GM23338 (cell line): ENCODE measurements at places on chromosomes 12 and 14. TPM values are rescaled to one million over a fixed set of nuclear protein-coding genes. Genes with fewer than 3 reads are reported as not detected.

DNA sequence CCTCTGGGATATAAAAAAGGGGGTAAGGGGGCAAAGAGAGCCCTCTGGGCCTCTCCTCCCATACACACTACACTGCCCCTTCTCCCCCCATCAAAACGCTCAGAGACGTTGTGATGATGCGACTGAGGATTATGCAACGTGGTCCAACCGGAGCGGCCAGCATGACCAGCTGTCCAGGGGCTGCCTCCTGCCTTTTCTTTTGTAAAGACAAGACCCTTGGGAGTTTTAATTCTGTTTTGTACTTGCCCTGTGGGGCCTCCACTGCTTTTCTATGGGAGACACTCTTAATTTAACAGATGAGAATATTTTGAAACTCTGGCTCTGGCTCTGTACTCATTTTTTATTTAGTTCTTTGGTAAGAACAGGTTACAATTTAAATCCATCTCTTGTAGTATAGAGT is 7.2 kb downstream of the MBD6 start:
- H3K4me1 ChIP-seq = peaks cover 4% of the 10 kb centered on the region; the same call in 1 of the 2 replicates
- no peaks in the 10 kb centered on the region for H3K27me3 ChIP-seq
- H3K27ac ChIP-seq = no peak overlapping the region
- no peak overlapping the region for H3K4me3 ChIP-seq
- DNase-seq = no peak
- peaks cover 20% of the 10 kb centered on the region for H3K36me3 ChIP-seq

Gene MUCL1
- not detected in 2 replicates for polyA plus RNA-seq

Gene OVCH1
- not detected in 2 replicates for polyA plus RNA-seq

GRCh38 chr14:24713404-24713803 is 79.4 kb upstream of the GZMB start:
- no peaks in the 10 kb centered on the region for H3K4me1 ChIP-seq
- no peaks in the 10 kb centered on the region for H3K27me3 ChIP-seq

DNA sequence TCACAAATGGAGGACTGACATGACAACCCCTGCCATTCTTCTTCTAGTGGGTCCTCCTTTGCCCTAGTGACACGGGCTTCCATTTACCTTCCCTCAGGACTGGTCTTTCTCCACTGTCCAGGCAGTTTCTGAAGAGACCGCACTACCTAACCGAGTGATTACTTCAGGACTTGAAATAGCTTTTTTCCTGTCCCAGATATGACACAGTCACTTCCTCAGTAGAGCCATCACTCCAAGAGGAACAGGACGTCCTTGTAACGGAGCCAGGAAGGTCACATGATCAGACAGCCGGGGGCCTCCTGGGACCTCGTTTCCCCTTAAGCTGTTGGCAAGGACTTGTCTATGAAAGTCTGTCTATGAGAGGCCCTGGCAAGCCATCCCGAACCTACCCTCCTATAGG is 62.3 kb downstream of the FOS start:
- H3K27ac ChIP-seq = no peak overlapping the region
- H3K27me3 ChIP-seq = no peaks in the 10 kb centered on the region
- no peak overlapping the region for H3K4me3 ChIP-seq
- no peak for DNase-seq
- H3K4me1 ChIP-seq = peaks cover 6% of the 10 kb centered on the region

- no peaks in the 10 kb centered on the region for H3K4me1 ChIP-seq
- DNase-seq = no peak
- no peaks in the 10 kb centered on the region for H3K27me3 ChIP-seq
- no peak overlapping the region for H3K27ac ChIP-seq
These were observed 19.0 kb upstream of the CLEC2A start for GRCh38 chr12:9951026-9951675.

DNA sequence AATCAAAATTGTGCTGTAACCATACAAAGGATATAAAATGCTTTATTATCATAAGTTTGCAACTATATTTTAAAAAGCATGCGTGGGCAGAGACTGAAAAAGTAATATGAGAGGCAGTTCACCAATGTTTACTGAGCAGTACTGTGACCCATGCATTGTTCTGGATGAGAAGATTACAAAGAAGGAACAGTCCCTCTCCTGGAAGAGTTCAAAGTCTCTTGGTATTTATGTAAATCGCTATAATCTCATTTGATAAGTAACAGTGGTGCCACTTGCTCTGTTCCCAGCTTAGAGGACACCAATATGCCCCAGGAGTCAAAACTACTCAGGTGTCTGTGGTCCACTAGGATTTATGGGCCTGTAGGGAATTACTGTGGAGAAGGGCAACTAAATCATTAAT is 2.1 kb upstream of the CMAS start:
- no peak overlapping the region for H3K27ac ChIP-seq
- no peak for DNase-seq
- H3K27me3 ChIP-seq = no peaks in the 10 kb centered on the region
- H3K4me1 ChIP-seq = peaks cover 15% of the 10 kb centered on the region
- H3K4me3 ChIP-seq = no peak overlapping the region
- no peaks in the 10 kb centered on the region for H3K36me3 ChIP-seq

Gene DTD2
- polyA plus RNA-seq = 6.3 and 8.6 TPM in 2 replicates

GRCh38 chr12:94663071-94663470 is 12.7 kb upstream of the TMCC3 start:
- H3K27me3 ChIP-seq = no peaks in the 10 kb centered on the region
- no peaks in the 10 kb centered on the region for H3K36me3 ChIP-seq
- no peak for DNase-seq
- no peak overlapping the region for H3K27ac ChIP-seq
- H3K4me1 ChIP-seq = no peaks in the 10 kb centered on the region; the same call in 1 of the 2 replicates
- no peak overlapping the region for H3K4me3 ChIP-seq

GRCh38 chr14:104864267-104865080 is 594 bp upstream of the CEP170B start:
- H3K36me3 ChIP-seq = no peaks in the 10 kb centered on the region
- no peaks in the 10 kb centered on the region for H3K27me3 ChIP-seq
- H3K4me3 ChIP-seq = peak overlapping the region; percentile 90
- H3K4me1 ChIP-seq = peaks cover 6% of the 10 kb centered on the region; the same call in 1 of the 2 replicates
- DNase-seq = peak; percentile 96
- H3K27ac ChIP-seq = peak overlapping the region; percentile 96

Gene OR5AU1
- not detected in 2 replicates for polyA plus RNA-seq

- H3K4me3 ChIP-seq = no peak overlapping the region
- no peak for DNase-seq
- no peak overlapping the region for H3K27ac ChIP-seq
These were observed 20.7 kb upstream of the CREBL2 start for GRCh38 chr12:12590961-12591360.

GRCh38 chr14:51382506-51382905 is 142.5 kb downstream of the TMX1 start:
- H3K4me3 ChIP-seq = no peak overlapping the region
- no peaks in the 10 kb centered on the region for H3K36me3 ChIP-seq
- no peak overlapping the region for H3K27ac ChIP-seq
- H3K27me3 ChIP-seq = no peaks in the 10 kb centered on the region

GRCh38 chr14:105968291-105968690 is 441.9 kb downstream of the TMEM121 start:
- no peak overlapping the region for H3K27ac ChIP-seq
- H3K27me3 ChIP-seq = no peaks in the 10 kb centered on the region
- no peak overlapping the region for H3K4me3 ChIP-seq
- no peaks in the 10 kb centered on the region for H3K4me1 ChIP-seq
- DNase-seq = no peak

DNA sequence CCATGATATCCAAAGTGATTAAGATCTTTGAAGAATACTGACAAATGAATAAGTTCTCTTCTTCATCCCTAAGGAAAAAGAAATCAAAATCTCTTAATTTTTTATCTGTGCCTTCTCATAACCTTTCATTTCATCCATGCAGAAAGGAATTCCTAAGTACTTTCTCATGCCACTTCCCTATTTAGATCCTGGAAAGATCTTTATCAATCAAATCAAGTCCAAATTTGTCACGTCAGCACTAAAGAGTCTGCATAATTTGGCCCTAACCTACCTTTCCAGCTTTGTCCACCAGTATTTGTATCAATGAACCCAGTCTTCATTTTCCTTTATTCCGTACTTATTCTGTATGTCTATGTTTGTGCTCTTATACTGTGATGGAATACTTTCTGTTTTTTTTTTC is 41.2 kb downstream of the VEZT start:
- H3K27me3 ChIP-seq = no peaks in the 10 kb centered on the region
- no peak overlapping the region for H3K4me3 ChIP-seq
- H3K36me3 ChIP-seq = no peaks in the 10 kb centered on the region; the same call in 1 of the 2 replicates

Gene DENND5B
- 5.4 and 6.5 TPM in 2 replicates for polyA plus RNA-seq

Gene RPL36AL
- 690 and 723 TPM in 2 replicates for polyA plus RNA-seq

DNA sequence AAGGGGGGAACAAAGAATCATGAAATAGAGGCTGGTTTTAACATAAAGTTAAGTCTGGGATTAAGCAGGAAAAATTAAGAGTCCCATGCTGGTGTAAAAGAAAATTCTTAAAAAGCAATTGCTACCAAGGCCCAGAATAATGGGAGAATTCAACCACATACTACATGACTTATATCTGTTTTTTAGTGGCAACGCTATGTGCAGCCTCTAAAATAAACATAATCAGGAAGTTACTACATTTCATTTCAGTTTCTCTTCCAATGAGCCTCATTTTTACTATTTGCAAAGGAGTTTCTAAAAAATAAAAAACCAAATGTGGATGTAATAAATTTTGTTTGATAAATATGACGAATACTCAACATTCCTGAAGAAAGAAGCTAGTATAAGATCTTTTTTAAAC is 58.1 kb downstream of the CPNE8 start:
- peaks cover 6% of the 10 kb centered on the region; the same call in 1 of the 2 replicates for H3K4me1 ChIP-seq
- no peak overlapping the region for H3K4me3 ChIP-seq
- DNase-seq = no peak
- H3K36me3 ChIP-seq = no peaks in the 10 kb centered on the region
- no peaks in the 10 kb centered on the region for H3K27me3 ChIP-seq
- no peak overlapping the region for H3K27ac ChIP-seq

GRCh38 chr12:69553628-69554248 is 31.5 kb upstream of the CCT2 start:
- no peak overlapping the region for H3K4me3 ChIP-seq
- no peaks in the 10 kb centered on the region for H3K36me3 ChIP-seq
- H3K27ac ChIP-seq = no peak overlapping the region
- H3K4me1 ChIP-seq = no peaks in the 10 kb centered on the region
- no peak for DNase-seq

GRCh38 chr12:75913502-75914351 is 117.8 kb downstream of the PHLDA1 start:
- no peak for DNase-seq
- no peaks in the 10 kb centered on the region for H3K36me3 ChIP-seq
- H3K4me3 ChIP-seq = no peak overlapping the region
- no peaks in the 10 kb centered on the region for H3K27me3 ChIP-seq

DNA sequence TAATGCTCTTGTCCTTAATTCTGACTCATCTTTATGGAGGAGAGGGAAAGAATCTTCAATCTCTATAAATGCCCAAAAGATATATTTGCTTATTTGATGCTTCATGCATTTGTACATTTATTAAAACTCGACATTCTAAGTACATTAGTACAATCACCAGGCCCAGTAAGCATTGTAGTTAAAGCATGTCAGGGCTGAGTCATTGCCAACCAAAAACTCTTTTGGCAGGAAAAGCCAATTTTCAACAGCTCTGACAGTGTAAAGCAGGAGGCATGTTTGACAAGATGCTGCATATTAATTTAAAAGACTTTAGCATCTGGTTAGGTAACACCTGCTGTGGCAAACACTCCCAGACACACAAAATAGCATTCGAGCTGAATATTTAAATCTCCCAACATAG is 290.9 kb downstream of the PPFIA2 start:
- DNase-seq = no peak
- H3K4me1 ChIP-seq = no peaks in the 10 kb centered on the region
- no peaks in the 10 kb centered on the region for H3K36me3 ChIP-seq

Gene ITGA5
- 5.9 and 7.3 TPM in 2 replicates for polyA plus RNA-seq

- no peak overlapping the region for H3K27ac ChIP-seq
- H3K36me3 ChIP-seq = no peaks in the 10 kb centered on the region
- no peaks in the 10 kb centered on the region for H3K4me1 ChIP-seq
- no peak overlapping the region for H3K4me3 ChIP-seq
- no peaks in the 10 kb centered on the region for H3K27me3 ChIP-seq
- no peak for DNase-seq
These were observed 669.8 kb upstream of the LRFN5 start for GRCh38 chr14:40936861-40937260.

Gene GUCY2C
- 1.4 and 2.1 TPM in 2 replicates for polyA plus RNA-seq

Gene SLCO1A2
- polyA plus RNA-seq = 9.7 and 10.2 TPM in 2 replicates

Gene ADCY4
- 0.40 and 0.68 TPM in 2 replicates for polyA plus RNA-seq

Gene COL2A1
- 5.9 and 7.0 TPM in 2 replicates for polyA plus RNA-seq

DNA sequence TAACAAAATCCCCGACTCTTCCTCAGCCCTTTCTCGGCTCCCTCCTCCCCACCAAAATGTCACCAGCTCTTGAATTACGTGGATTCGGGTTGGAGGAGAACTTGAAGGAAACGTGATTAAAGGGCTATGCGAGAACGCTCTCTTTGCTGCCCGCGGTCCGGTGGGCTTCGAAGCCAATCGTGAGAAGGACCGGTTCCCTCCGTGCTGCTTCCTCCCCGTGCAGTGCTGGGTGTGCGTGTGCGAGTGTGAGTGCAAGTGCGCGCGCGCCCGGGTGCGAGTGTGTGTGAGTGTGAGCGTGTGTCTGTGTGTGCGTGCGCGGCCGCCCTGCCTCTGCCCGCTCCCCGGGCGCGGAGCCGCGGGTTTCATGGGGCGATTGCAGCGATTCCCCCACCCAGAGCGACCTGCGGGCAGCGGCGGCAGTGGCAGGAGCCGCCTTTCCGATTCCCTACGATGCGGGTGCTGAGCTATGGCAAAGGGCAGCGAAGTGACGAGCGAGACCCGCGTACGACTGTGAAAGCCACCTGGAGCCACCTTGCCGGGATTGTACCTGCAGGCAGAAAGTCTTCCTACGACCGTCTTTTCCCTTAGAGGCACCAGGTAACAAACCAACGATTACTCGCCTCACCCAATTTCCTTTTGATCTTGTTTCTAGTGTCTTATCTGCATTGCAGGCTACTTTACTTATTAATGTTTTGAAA is 1.4 kb downstream of the LRFN5 start:
- peaks cover 34% of the 10 kb centered on the region for H3K4me1 ChIP-seq
- DNase-seq = peak; percentile 78
- peaks cover 57% of the 10 kb centered on the region for H3K27me3 ChIP-seq
- no peaks in the 10 kb centered on the region for H3K36me3 ChIP-seq
- no peak overlapping the region for H3K27ac ChIP-seq

Gene RTN1
- 3.1 and 4.2 TPM in 2 replicates for polyA plus RNA-seq

- no peak overlapping the region for H3K4me3 ChIP-seq
- no peaks in the 10 kb centered on the region for H3K27me3 ChIP-seq
- H3K27ac ChIP-seq = no peak overlapping the region
- no peaks in the 10 kb centered on the region for H3K36me3 ChIP-seq
These were observed 10.9 kb upstream of the TFCP2 start for GRCh38 chr12:51183816-51184215.

Gene SLC6A13
- not detected in 2 replicates for polyA plus RNA-seq
